ENCODE measurements at places on chromosomes 1 and 21.

DNA sequence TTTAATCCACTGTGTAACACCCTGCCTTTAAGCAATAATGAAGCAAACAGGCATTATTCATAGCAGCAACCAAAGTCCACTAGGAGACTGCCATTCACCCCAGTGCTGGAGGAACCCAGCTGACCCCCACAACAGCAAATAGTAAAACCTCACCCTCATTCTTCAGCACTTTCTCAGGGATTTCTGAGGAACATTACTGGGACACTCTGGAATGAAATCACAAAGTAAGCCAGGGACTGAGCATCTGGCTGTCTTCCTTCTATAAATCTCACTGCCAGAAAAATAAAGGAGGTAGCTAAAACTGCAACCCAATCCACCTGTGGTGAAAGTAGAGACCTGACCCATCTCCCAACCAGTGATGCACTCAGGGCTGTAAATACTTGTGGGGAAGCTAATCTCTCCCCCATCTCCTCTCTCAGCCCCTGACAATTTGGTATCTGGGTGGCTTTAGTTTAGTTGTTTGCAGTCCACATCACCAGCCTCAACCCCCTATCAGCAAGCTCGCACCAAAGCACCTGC is 47.1 kb downstream of the COL6A1 start:
- DNase-seq = no peak

GRCh38 chr1:97365026-97365425 is 555.8 kb downstream of the DPYD start:
- no peak for DNase-seq

GRCh38 chr1:75677443-75677842 is 47.1 kb upstream of the ACADM start:
- DNase-seq = no peak

DNA sequence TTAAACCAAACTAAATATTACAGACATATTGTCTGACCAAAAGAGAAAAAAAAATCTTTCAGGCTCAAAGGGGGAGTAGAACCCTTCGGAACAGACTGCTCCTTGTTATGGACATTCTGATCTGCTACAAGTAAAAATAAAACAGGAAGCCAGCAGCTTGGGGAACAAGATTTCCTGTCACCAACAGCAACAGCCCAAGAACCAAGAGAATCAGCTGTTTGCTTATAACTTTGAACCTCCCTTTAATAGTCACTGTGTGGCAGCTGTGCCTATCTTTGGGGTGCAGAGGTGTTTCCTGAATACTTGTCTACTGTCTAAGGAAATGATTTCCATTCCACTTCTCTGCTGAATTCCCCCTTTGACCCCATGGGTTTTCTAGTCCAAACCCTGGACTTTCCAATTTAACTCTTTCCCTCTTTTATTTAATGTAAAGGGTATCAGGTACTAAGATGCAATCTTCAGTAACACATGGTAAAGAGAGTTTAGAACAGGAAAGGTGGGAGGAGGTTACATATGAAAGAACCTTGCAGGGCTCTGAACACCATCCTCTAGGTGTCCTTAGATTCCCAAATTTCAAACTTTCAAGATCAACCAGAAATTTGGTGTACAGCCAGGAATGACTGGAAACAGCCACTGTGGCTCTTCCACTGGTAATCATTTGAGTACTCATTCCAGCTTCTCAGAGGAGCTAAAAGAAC is 38.6 kb downstream of the GPR3 start:
- peak; percentile 35 for DNase-seq

DNA sequence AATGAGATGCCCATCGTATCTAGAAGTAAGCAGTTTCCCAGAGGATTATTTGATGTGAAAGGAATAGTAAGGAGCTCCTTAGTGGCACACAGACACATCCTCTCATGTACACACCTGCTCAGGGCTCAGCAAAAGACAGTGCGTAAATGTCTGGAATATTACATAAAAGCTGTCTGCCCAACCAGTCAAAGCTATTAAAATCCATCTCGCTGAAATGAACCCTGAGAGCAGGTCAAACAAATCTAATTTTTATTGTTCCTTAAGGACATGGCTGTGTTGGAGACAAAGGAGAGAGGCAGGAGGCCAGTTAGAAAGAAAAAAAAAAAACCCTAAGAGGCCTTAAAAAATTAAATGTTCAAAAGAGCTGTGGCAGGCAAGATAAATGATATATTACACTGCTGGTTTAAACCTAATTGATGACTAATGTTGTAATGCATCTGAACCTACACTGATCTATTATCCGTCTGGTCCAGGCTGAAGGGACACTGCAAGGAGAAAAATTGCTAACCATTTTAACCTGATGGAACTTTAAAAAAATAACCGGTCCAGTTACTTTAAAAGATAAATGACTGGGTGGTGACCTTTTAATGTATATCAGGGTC is 58.5 kb upstream of the FGGY start:
- DNase-seq = no peak

GRCh38 chr1:17451731-17452130 is 12.3 kb upstream of the RCC2 start:
- DNase-seq = no peak

- no peak for DNase-seq
Measured at GRCh38 chr1:1760345-1760650, 18.0 kb downstream of the NADK start.

DNA sequence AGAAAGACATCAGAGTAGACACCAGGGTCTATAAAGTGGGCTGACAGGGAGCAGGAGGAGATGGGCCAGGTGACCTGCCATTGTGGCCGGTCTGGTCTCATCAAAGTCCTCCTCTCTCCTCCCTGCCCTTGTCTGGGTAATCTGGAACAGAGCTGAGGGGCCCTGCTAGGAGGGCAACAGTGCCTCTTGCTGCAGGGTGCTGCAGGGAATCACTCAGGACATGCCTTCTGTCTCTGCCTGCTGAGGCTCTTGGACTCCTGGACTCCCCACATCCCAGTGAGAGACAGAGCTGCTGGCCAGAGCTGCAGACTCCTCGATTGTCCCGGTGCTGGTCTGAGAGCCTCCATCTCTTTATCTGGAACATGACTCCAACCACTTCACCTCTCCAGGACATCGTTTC is 366.1 kb upstream of the DUSP10 start:
- DNase-seq = no peak
